Pancreas (tissue), 10 donors: ENCODE measurements at places on chromosomes 7 and 10.

DNA sequence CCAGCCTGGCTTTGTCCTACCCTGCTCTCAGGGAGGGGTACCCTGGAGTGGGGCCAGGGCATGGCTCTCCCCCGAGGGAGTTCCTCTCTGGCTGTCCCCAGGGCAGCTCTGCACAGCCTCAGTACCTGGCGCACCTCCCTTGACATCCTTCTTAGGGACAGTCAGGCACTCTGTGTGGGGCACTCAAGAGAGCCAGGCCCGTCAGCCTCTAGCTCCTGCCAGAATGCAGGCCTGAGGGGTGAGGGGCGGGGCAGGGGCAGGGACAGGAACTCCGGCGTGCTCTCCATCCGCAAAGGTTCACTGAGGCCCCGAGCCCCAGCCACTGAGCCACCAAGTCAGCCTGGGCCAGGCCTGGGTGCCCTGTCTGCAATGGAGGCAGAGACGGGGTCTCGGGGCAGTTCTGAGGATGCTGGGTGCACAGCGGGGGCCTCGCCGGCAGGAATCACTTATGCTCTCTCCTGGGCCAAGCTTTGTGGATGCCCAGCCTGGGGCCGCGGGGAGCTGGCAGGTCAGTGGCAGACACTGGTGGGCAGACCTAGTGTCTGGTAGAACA is 10.1 kb downstream of the LIMK1 start:
- DNase-seq = no peak

- DNase-seq = no peak
Observed at GRCh38 chr7:130493275-130493873, 1.5 kb downstream of the MEST start.

DNA sequence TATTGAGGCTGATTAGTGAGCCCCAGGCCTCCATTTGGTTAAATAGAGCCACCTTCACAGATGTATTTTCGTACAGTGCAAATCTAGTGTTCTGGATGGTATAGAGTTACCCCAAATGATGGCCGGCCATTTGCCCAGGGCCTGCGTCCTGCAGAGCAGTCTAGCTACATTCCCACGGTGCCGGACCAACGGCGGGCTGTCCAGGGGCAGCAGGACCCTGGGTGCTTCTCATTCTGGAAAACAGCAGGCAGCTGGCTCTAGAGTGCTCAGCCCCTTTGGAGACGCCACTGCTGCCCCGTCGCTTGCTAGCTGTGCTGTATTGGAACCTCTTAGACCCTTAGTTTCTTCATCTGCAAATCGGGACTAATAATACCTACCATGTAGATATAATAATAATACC is 149.1 kb downstream of the RGS10 start:
- DNase-seq = no peak

- no peak for DNase-seq
Observed at GRCh38 chr7:150631866-150632864, at the start of gene GIMAP6. Gene GIMAP6, minus strand, starts transcription at chr7:150632385. Its CDS starts 2,243 bp downstream, at chr7:150630142.

GRCh38 chr7:113915956-113916355 is 2.9 kb downstream of the PPP1R3A start:
- DNase-seq = no peak

DNA sequence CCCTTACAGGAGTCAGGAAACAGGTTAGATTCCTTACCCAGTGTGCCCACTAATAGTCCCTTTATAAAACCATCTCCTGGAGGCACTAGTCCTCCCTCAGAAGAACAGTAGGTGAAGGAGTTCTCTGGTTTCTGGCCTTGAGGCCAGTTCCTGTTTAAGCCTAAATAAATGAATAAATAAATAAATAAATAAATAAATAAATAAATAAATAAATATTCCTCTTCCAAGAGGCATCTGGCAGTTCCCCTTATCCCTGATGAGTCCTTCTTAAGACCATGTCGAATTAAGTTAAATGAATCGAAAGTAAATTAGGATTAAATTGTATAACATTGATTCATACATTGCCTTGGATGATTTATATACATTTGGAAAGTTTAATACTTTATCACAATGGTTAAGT is 223.3 kb downstream of the PCDH15 start:
- DNase-seq = no peak

DNA sequence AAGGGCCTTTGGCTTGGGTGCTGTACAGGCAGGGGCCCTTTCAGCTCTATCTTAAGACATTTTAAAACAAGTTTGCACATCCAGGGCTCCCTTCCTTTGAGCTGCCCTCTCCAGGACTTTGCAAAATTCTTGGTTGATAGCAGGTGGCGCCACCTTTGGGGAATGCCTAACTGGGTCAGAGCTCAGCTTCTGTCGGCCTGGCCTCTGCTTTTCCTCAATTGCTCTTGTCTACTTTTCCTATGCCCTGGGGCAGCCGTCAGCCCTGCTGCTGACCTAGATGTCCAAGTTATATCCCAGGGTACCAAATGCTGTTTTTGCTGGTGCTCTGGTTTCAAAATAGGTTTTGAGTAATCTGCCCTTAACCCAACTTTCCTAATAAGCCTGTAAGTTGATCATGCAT is 65.8 kb downstream of the APBB1IP start:
- DNase-seq = no peak

GRCh38 chr7:18978108-18978495 is 139.3 kb downstream of the TWIST1 start:
- no peak for DNase-seq

- DNase-seq = no peak
Observed at GRCh38 chr7:34208878-34209621, 303.7 kb downstream of the BMPER start.

GRCh38 chr10:86354761-86355540 is 11.6 kb downstream of the GRID1 start:
- DNase-seq = no peak

DNA sequence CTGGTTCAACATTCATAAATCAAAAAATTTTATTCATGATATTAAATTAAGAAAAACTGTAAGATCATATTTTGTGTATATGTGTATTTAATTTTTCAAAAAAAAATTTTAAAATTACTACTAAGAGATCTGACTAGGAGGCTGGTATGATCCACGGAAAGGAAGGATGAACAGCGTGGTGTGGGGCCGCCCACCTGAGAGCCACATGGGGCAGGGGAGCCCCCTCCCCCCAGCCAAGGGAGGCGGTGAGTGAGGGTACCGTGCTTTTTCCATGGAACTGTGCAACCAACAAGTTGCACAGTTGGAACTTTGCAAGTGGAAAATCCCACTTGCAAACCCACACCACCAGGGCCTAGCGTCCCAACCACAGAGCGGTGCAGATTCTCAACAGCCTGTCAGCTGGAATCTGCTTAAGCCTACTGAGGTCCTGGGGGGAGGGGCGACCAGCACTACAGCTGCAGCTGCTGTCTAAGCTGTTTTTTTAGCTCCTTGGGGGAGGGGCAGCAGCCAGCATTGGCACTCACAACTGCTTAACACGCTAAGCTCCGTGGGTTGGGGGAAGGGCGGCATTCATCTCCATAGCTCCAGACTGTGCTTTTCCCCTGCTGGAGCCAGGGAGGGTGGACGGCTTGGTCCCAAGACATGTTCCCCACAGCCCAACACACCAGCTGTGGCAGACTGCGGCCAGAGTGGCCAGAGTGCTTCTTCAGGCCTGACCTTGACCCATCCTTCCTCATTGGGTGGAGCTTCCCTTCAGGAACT is 94.2 kb upstream of the IGFBP3 start:
- no peak for DNase-seq

- DNase-seq = no peak
Observed at GRCh38 chr7:83751217-83751616, 102.3 kb upstream of the SEMA3E start.

- DNase-seq = no peak
Observed at GRCh38 chr10:131689016-131689415, 211.8 kb upstream of the PPP2R2D start.

- no peak for DNase-seq
Observed at GRCh38 chr7:158414486-158414961, 173.1 kb downstream of the PTPRN2 start.

DNA sequence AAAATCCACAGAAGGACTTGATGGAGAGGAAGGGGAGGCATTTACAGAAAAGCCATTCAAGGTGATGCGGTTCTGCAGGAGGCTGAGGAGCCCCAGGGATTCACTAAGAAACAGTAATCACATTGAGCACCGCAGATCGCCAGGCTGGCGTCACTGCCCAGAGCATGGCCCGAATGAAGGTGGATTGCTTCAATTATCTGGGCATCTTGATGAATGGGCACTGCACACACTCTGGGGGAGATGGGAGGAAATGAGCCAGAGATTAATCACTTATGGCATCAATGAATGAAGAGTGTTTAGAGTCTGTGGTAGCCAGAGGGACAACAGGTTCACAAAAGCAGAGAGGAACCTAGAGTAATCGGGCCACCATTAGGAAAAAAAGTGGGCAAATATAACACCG is 292.1 kb downstream of the ZEB1 start:
- DNase-seq = no peak

GRCh38 chr7:157010588-157011332 is at the start of gene MNX1:
Gene MNX1, minus strand, starts transcription at chr7:157010663. Its CDS starts 313 bp downstream, at chr7:157010350.
- DNase-seq = peak; percentile 89

DNA sequence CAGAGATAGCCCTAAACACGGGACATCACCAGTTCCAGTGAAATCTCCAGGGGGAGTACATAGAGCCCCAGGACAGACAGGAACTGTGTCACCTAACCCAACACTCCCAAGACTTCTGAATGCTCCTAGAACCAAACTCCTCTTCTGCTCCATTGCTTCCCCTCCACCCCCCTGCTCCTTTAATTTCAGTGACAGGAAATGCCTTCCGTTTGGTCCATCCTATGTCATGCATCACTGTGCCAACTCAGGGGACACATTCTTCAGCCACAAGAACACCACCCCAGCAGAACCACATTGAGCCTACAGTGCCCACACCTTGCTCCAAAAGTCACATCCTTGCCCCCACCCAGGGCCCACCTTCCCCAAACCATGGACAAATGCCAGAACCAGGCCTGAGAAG is 100.5 kb downstream of the KCNMA1 start:
- no peak for DNase-seq

- DNase-seq = no peak
Observed at GRCh38 chr7:55425141-55425752, 60.1 kb downstream of the LANCL2 start.

GRCh38 chr7:46391231-46392201 is 470.4 kb upstream of the IGFBP3 start:
- no peak for DNase-seq

GRCh38 chr7:90968871-90969270 is 295.4 kb upstream of the FZD1 start:
- DNase-seq = no peak

- DNase-seq = no peak
Observed at GRCh38 chr10:124210263-124210662, 116.9 kb upstream of the CHST15 start.

- no peak for DNase-seq
Observed at GRCh38 chr7:25384788-25385505, 156.7 kb upstream of the NPVF start.

DNA sequence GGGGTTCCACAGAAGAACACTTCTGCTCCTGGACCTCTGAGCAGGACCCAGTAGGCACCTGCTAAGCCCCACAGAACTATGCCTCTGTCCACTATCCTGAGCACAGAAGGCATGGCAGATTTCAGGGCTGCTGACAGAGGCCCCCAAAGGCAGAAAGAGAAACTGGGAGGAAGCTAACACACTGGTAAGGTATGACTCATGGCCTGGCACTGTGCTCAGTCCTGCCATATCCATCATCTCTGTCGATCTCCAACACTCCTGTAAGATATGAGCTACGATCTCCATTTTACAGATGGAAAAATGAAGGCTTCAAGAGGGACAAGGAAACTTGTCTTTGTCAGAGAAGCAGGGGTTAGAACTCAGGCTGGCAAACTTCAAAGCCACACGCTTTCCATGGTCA is 62.2 kb downstream of the GRID1 start:
- no peak for DNase-seq

DNA sequence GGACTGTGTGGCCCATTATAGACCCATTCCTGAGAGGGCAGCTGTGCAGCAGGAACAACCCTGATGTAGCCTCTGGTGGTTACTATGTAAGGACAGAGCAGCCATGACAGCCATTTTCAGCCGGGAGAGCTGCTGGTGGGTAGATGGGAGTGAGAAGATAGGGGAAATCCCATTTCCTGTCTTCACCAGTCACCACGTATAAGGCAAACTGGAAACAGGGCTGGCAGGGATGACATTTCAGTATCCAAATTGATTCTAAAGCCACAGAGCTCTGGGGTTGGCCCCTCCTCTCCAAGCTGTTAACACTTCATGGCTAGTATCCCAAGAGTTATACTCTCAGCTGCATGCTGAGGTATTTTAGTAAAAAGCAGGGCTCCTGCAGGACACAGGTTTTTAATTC is 15.2 kb upstream of the FZD1 start:
- DNase-seq = no peak

GRCh38 chr10:21724020-21724589 is 190.1 kb downstream of the MLLT10 start:
- DNase-seq = no peak

- DNase-seq = peak; percentile 60
Observed at GRCh38 chr7:83547526-83547925, 101.4 kb downstream of the SEMA3E start.

DNA sequence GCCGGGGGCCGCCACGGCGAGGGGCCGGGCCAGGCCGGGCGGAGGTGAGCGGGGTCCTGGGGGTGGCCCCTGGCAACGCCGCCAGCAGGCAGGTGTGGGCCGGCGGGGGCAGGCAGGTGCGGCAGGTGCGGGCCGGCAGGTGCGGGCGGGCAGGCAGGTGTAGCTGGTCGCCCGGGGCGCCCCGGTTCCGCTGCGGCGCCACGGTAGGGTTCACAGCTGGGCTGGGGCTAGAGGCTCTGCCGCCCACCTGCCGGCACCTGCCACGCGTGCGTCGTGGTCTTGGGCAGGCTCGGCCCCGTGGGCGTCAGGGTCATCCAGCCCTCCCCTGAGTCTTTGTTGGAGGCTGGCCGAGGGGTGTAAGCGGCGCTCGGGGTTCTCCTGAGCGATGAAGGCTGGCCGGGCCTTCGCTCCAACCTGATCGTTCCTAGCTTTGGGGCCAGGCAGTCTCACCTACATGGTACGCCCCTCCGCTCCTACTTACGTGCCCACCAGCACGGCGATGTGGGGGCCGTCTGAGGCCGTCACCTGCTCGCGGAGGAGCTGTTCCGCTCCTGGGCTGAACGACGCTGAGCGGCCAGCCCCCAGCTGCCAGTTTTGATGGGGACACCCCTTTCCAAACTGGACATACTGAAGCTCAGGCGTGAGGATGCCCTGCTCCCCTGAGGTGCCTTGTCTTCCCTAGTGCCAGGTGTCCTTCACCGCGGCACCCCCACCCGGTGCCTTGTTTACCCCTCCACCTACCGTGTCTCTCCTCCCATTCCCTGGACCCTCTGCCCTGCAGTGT is 493 bp downstream of the ZMIZ2 start:
- peak; percentile 40 for DNase-seq

- no peak for DNase-seq
Observed at GRCh38 chr10:22959292-22959691, 31.4 kb downstream of the ARMC3 start.
